ENCODE measurements at places on chromosomes 5 and 9.

- DNase-seq, result peak; percentile 83
Measured at GRCh38 chr5:165321912-165322311, 1816.5 kb downstream of the MAT2B start.

DNA sequence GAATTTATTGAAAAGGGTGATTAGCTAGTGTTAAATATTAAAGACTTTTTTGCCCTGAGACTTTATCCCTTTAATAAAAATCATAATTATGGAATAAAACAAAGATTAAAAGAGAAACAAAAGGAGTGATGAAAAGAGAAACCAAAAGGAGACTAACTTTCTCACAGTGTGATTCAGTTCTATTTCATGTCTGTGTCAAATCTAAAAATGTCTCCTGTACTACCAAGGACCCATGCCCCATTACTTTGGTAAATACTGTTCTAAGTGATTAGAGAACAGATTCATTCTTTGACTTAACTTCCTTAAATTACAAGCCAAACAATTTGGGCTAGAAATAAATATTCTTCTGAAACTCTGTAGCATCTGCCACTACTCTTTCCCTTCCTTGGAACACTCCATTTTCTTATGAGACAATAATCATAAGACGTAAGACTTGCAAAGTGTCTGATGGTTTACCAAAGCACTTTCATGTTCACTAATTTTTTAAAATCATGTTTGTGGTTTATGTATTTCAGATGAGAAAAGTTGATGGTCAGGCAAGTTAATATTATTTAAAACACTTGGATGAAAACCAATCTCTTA lies 319.0 kb downstream of the EBF1 start:
- DNase-seq, result no peak

DNA sequence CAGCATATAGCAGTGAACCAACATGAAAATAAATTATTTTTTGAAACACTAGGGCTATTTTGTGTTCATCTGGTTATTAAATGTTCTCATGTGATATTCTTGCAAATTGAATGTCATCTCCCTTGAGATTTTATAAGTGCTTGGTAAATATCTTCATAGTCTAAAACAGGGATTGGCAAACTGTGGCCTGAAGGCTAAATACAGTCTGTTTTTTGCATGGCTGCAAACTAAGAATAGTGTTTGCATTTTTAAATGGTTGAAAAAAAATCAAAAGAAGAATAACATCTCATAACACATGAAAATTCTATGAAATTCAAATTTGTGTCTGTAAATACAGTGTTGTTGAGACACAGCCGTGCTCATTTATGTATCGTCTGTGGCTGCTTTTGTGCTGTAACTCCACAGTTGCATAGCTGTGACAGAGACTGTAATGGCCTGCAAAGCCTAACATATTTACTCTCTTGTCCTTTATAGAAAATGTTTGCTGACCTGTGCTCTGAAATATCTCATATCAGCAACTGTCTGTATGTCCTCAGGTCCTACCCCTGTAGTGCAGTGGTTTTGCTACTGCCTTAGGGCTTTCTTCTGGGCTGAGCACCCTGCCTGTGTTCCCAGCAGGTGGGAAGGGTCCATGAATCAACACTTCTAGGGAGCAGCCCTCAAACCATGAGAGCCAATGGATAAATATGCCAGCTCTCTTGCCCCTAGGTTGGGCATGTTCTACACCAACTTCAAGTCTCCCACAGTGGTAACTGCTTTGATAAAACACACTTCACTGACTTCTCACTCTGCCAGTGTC lies 41.7 kb upstream of the ARRDC3 start:
- DNase-seq, result no peak

GRCh38 chr5:158888206-158888605 lies 211.5 kb downstream of the EBF1 start:
- DNase-seq, result no peak

- DNase-seq, result peak; percentile 54
Measured at GRCh38 chr5:77957-78804, 13.8 kb upstream of the PLEKHG4B start.

DNA sequence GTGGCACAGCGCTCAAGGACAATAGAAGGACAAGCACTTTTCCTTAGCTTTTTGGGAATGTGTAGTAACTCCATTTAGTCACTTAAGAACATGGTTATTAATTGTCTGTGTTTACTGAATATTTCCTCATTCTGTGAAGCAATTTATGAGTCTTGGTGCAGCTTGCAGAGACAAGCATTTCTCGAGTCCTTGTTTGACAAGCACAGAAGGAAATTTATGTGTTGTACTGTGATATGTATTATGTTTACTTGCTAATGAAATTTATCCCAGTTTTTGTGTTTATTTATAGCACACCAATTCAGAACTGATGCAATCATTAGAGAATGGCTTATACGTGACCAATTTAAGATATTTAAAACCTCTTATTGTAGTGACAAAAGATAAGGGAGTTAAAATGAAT lies 168.6 kb downstream of the PRELID2 start:
- DNase-seq, result no peak

- no peak for DNase-seq
Measured at GRCh38 chr9:131739959-131740648, at the start of gene RAPGEF1. Gene RAPGEF1, minus strand, starts transcription at chr9:131740076. Its CDS starts 246 bp downstream, at chr9:131739830.

GRCh38 chr5:112646139-112646936 lies 91.3 kb upstream of the APC start:
- DNase-seq, result no peak

DNA sequence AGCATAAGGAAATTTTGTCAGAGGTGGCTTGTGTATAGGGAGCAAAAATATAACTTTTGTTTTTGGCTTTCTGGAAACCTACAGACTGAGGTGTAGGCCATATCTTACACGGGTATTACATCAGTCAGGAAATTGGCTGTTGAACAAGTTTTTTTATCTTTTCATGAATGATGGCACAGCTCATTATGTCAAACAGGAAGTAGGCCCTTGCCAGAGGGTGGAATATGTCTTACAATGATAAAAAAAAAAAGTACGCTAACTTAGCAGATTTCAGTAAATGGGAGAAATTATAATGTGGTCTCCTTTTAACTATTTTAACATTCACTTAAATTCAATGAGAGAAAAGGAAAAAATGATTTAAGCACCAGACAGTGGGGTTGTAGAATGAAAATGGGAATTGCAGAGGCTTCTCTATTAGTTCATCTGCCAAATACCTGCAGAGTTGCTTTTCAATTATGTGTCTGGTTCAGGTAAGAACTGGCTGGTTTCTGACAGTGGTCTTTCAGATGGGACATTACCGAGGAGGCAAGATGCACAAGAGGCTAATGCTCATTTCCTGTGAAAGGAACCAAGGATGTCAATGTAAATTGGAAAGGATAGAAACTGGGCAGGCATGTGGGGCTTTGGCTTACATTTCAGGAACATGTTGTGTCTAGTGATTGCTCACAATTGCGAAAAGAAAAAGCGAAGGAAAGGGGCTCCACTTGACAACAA lies 169.9 kb downstream of the NNT start:
- peak; percentile 66 for DNase-seq

GRCh38 chr5:67081261-67081660 lies 115.3 kb downstream of the CD180 start:
- no peak for DNase-seq

GRCh38 chr5:133665571-133665970 lies 53.2 kb upstream of the FSTL4 start:
- DNase-seq, result no peak
